Psoas muscle (tissue), 8 donors: ENCODE measurements at places on chromosomes 7 and 10. TPM values are rescaled to one million over a fixed set of nuclear protein-coding genes. Genes with fewer than 3 reads are reported as not detected.

DNA sequence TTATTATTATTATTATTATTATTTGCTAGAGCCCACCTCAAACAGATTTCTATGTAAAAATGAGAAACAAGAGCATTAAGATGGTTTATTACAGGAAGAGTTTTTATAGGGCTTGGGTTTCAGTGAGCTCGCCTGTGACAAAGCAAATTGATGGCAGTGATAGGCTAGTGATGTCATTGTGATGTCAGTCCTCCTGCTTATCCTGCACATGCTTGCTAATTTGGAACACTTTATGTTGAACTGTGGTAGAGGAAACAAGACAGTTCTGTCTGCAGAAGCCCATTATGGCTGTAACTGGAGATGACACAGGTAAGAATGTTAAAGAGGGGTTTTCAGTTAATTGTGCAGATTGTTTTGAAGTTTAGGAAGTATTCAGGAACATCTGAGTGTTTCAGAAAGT lies 68.3 kb downstream of the CREM start:
- DNase-seq: no peak

GRCh38 chr7:114375907-114376306 lies 38.7 kb upstream of the FOXP2 start:
- DNase-seq: no peak

DNA sequence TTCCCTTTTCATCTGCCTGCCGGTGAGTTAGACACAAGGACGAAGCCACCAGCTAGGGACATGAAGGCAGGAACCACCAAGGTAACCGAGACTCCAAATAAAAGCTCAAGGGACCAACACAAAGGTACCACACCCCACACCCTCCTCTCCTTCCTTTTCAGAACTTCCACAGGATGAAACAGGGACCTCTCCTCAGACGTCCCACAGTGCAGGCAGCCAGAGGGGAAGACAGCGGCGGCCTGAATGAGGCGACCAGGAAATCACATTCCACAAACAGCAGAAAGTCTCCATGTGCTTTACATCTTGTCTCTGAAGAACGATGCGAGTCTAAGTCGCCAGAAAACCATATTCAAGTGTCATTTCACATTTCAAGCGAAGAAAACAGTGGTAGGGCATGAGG lies 97.8 kb downstream of the DIP2C start:
- no peak for DNase-seq

DNA sequence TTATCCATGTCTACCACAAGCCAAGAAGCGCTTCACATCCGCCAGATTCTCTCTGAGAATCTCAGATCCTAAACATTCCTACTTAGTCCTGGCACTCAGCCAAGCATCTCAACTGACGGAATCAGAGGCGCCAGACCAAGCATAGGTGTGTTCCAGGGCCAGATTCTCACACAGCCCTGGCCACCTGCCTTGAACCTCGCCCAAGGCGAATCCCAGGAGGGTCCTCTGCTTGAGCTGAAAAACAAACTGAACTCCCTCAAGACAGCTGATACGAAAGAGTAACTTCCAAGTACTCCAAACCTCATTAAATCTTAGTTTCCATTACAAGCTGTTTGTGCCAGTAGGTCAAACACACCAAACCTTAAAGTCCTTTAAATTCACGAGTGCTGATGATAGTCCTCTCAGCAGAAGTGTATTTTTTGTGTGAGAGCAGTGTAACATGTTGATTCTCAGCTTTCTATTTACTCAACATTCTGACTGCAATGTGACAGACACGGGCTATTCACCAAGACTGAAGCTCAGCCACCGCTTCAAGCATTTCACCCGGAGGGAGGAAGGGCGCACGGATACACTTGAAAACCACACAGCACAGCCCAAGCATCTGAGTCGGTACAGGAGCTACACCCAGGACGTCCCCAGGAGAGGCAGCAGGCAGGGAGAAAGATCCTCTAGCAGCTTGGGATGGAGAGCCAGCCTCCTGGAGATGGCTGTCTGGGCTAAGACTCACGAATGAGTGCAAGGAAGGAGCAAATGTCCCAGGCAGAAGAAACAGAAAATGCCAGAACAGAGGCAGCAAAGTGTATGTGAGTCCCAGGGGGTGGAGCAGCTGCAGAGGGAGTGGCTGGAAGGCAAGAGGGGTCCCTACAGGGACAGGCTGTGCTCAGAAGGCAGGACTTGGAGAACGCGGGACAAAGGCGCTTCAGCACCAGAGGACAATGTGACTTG lies 6.0 kb downstream of the PARD3 start:
- DNase-seq: no peak

Gene CALCR
- total RNA-seq: 0.91 TPM

Gene UPK3BL2
- 1.7 TPM for total RNA-seq

Gene GPR15LG
- total RNA-seq: not detected

GRCh38 chr7:17307558-17307957 lies 9.1 kb downstream of the AHR start:
- no peak for DNase-seq

DNA sequence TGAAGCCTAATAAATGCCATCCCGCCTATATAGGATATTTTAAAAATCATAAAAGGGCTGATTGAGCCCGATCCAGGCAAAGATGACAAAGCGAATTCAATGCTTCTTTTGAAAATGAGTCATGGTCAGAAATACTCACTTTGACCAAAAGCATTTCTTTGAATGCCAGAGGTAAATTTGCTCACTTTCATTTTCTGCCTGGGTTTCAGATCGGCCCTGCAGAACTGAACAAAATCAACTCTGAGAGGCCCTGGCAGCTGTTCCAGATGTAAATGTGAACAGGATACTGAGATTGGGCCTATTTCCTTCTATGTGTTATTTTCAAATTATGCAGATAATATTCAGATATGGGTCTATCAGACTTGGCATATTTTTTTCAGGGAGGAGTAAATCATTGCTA lies 114.8 kb upstream of the ARID5B start:
- no peak for DNase-seq

Gene PPP3CB
- 132 TPM for total RNA-seq

DNA sequence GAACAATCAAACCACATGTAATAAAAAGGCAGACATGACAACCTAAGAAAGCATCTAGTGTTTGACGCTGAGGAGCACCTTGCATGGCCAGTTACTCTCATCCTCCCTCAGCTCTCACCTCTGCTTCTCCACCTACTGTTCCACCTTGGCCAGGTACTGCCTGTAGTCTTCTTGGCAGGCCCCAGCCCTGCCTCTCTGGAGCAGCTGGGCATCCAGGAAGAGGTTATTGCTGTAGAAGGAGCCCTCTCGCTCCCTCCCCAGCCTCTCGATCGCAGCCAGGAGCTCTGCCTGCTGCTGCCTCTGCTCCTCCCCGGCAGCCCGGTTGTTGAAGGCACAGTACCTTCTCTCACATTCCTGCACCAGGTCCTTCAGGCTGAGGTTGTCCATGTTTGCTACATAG lies 9.7 kb downstream of the GIMAP5 start:
- no peak for DNase-seq

Gene AZGP1
- total RNA-seq: 0.49 TPM
